Mesangial cell (primary cell): ENCODE measurements at places on chromosomes 2 and 18. TPM values are rescaled to one million over a fixed set of nuclear protein-coding genes. Genes with fewer than 3 reads are reported as not detected.

Gene TNFAIP6
- 0.38 and 1.1 TPM in 2 replicates for total RNA-seq

Gene GAL3ST2
- total RNA-seq, result 1.0 TPM in 1 of 2 replicates, not detected in the other

Gene ELOA2
- not detected in 2 replicates for total RNA-seq

Gene LIMS4
- total RNA-seq, result 3.0 and 4.7 TPM in 2 replicates

Gene NT5C1B
- not detected in 2 replicates for total RNA-seq

Gene NR4A2
- 0.25 TPM in 1 of 2 replicates, not detected in the other for total RNA-seq
